ENCODE measurements at places on chromosomes 3 and 15.

DNA sequence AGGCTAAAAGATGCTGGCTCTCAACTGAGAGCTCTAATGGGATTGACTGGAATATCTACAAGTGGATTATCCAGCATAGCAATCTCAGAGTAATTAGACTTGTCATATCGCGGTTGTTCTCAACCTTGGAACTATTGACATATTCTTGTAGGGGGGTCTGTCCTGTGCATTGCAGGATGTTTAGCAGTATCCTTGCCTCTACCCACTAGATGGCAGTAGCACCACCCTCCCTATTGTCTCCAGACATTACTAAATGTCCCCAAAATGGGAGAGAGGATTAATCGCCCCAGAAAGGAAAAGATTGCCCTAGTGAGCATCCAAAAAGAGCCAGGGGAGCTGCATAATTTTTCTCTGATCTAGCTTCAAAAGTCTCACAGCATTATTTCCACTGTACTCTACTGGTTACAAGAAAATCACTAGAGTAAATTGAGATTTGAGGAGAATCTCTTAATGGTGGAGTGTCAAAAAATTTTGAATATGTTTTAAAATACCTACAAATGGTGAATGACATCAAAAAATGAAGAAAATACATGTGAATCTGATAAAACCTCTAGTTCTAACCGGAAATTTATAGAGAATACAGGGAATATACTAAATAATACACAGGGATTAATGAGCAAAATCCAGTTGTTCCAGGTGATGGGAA is 388.2 kb upstream of the AGTR1 start:
- no peak for DNase-seq

GRCh38 chr3:106208251-106208650 is 339.4 kb upstream of the CBLB start:
- DNase-seq = no peak

DNA sequence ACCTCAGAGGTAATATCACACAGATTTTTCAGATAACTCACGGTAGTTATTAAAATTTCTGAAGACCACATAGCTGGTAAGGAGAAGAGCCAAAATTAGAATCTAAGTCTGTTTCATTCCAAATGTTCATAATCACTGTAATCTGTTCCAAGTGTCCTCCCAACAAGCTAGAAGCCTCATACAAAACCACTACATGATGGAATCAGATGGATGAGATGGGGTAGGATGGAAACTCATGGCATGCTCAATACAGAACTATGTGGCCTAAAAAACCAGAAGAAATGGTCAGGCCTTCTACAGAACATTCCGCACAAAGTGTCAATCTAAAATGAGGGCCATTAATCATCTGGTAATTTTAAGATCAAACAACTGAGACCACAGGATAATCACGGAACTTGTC is 91.8 kb downstream of the THBS1 start:
- DNase-seq = no peak

- DNase-seq = no peak
Observed at GRCh38 chr3:43043071-43043766, 62.7 kb downstream of the POMGNT2 start.

DNA sequence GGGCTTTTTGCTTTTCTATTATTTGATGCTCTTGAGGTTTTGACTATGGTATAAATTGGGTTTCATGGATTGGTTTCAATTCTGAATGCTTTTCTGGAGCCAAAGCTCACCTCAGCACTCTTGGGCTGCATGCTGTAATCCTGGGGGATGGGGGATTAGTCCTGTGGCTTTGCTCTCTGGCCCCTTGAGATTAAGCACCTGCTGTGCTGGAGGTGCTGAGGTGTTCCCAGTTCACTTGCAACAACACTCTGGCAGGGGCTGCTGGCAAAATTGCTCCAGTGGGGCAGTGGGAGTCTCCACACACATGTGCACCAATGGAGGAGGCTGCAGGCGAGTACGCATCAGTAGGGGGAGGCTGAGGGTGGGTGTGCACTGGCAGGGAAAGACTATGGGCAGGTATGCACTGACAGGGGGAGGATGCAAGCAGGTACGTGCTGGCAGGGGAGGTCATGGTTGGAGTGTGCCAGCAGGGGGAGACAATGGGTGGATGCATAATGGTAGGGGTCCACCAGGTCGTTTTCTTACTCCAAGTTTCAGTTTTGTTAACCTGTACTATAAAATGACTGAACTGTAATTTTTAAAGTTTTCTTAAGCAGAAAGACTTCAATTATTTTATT is 489.2 kb downstream of the FGF12 start:
- DNase-seq = no peak

DNA sequence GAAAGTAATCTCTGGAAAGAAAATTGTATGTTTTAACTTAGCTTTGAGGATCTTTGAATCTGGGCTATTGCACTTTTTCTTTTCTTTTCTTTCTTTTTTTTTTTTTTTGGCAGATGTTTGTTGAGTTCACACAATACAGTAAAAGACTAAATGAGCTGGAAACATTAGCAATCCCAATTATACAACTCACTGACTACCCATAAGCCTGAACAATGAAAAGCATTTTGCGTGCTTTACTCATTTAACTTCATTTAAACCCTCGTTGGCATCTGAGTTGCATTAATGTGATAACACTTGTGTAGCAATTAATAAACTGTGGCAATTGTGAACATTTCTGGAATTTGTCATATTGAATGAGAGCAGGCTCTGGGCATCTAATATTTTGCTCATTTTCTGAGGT is 269.4 kb upstream of the RBMS3 start:
- DNase-seq = no peak

GRCh38 chr3:11736136-11736833 is 92.6 kb upstream of the VGLL4 start:
- DNase-seq = no peak

DNA sequence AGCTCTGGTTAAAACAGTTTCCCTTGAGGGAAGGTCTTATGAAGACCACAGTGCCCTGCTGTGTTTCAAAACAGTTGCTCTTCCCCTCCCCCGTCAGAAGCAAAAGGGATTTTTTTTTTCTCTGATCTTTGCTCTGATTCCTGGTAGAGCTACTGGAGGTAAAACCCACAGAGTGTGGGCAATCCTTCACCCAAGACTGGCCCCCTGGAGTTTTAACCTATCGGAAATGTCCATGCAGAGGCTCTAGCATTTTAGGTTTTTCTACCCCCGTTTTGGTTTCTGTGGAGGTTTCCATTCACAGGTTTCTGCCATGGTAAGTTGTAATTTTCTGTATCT is 27.7 kb downstream of the GRM2 start:
- no peak for DNase-seq
